ENCODE measurements at places on chromosomes 7 and 10.

- DNase-seq: no peak
Observed at GRCh38 chr7:17558135-17558534, 259.7 kb downstream of the AHR start.

GRCh38 chr7:103871473-103871872 is 118.0 kb downstream of the RELN start:
- DNase-seq: no peak

GRCh38 chr10:34341473-34341872 is 473.6 kb downstream of the PARD3 start:
- no peak for DNase-seq

- no peak for DNase-seq
Observed at GRCh38 chr10:13925971-13926780, 339.4 kb downstream of the PRPF18 start.

DNA sequence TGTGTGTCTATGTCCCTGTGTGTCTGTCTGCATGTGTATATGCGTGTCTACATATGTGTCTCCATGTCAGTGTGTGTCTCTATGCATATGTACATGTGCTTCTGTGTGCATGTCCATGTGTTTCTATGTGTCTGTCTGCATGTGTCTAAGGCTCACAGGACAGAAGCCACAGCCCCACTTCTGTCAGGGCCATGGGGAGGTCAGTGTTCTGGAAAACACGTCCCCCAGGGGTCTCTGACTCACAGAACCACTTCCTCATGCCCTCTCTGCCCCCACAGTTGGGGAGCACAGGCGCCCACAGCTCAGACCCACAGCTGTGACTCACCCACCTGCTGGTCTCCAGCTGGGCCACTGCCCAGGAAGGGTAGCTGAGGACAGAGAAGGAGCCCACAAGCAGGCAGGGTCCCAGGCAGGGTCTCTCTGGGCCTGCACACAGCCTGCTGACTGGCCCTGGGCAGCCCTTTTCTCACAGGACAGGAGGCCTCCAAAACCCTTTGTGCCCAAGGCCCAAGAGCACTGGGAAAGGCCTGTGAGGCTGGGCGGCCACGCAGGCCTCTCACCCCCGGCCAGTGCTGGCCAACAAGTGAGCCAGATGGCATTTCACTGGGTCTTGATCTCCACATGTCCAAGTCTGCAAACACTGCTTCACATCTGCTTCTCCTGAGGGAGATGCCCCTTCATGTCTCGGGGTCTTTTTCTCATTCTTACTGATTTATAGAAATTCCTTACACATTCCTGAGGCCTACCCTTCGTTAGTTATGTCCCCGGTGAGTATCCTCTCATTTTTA is 102.9 kb upstream of the FAM20C start:
- no peak for DNase-seq

GRCh38 chr7:91168871-91169829 is 95.1 kb upstream of the FZD1 start:
- DNase-seq: no peak

- no peak for DNase-seq
Observed at GRCh38 chr10:126851414-126852108, 53.7 kb upstream of the DOCK1 start.

GRCh38 chr7:4240042-4240441 is 442.1 kb upstream of the FOXK1 start:
- DNase-seq: no peak

DNA sequence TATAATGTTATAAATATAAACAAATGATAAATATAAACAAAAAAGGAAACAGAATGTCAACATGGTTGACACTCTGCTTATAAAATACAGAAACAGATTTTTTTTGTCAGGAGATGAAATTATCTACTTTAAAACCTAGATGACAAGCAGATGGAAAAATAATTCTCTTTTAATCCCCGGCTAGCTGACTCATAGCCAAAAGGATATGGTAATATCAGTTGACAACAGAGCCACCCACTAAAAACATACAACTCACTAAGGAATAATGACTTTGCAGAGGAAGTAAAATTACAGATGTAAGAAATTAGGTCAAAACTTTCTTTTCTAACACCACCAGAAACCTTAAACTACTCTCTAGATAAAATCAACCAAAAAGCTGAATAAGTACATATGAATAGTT is 131.1 kb upstream of the ABCB5 start:
- no peak for DNase-seq

- no peak for DNase-seq
Observed at GRCh38 chr10:36602374-36602773, 523.0 kb upstream of the ANKRD30A start.

DNA sequence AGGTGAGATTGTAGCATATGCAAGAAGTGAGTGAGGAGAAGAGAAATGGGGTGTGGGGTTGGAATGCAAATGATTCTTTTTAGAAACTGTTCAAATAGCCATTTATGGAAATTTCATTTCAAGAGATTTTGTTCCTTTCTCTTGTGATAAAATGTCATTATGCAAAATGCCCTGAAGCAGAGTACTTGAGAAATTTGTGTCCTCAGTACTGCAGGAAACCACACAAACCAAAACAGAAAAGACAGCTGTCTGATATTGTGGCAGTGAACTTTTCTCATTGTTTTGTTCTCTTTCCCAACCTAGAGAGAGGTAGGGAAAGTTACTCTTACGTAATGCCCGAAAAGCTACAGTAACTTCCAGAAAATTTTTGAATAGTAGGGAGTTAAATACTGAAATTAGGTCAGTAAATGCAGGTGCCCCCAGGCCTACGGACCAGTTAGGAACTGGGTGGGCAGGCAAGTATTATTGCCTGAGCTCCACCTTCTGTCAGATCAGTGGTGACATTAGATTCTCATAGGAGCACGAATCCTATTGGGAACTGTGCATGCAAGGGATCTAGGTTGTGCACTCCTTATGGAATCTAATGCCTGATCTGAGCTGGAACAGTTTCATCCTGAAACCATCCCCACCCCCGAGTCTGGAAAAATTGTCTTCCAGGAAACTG is 34.0 kb downstream of the DLD start:
- DNase-seq: no peak

- DNase-seq: no peak
Observed at GRCh38 chr10:9596368-9596920, 1421.2 kb upstream of the CELF2 start.

DNA sequence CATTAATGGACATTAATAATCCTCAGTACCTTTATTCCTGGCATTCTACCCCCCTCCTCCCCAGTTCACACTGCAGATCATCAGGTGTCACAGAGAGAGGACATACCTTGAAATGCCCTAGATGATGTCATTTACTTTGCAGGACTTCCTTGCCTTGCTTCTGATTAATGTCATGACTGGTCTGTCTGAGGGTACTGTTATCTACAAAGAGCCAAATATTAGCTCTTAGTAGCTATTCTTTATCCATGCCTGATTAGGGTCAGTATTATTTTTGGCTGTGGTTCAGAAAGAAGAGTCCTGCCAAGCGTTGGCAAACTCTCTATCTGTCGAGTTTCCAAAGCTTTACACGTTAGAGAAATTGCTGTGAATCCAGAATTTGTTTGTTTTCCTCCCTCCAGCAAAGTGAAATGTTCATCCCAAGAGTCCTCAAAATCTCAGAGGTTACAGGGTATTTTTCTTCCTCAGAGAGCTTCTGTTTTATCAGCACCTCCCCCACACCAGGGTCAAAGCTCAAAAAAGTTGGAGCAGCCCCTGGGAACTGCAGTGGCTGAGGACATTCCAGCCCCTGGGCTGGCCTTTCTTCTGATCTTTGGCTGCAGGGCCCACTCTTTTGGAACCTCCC is 12.6 kb downstream of the SCD start:
- DNase-seq: no peak

- no peak for DNase-seq
Observed at GRCh38 chr10:34492081-34492480, 323.0 kb downstream of the PARD3 start.

DNA sequence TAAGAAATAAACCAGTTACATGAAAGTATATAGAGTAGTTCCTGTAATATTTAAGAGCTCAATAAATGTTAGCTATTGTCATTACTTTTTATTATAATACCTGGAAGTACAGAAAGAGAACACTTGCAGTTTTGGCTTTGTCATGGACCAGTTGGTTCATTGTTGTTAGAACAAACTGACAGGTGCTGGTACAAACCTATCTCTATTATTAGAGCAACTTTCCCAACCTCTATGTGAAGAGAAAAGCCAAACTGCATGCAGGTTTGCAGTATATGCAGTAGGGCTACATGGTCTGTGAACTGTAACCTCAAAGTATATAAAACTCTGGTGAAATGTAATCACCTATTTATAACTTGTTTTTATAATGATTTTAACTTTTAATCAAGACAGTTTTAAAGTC is 20.4 kb downstream of the DNAJC9 start:
- DNase-seq: no peak

DNA sequence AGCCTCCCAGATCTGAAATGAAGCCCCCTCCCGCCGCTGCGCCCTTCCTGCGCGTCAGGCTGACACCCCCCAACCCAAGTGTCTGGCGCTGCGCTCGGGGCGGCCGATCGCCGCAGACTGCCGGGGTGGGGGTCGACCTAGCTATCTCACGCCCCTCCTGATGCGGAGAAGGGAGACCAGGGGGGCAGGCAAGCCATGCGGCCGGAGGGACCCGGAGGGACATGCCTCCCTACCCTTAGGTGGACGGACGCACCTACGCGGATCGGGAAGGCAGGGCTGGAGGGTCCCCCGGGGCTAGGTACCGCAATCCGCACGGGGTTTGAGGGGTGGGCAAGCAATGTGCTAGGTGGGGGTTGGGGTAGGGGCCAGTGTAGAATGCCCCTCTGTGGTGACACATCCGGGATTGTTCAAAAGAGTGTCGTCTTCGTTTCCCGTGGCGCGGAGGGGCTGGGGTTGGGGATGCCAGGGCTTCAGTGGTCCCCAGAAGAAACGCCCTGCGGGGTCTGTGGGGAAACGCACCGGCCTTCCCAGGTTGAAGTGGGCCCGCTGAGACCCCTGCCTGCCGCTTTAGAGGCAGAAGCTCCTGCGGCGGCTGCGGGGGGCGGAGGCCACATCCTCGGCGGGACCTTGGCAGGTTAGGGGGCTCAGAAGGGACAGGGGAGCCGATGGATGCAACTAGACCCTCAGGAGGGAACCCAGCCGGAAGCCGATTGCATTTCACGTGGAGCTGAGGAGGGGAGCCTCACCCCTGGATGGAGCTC is 913 bp downstream of the ADCYAP1R1 start:
- no peak for DNase-seq

- DNase-seq: peak; percentile 9
Observed at GRCh38 chr10:11017570-11018431, at the start of gene CELF2. Gene CELF2 (plus strand): TSS chr10:11017872. CDS start chr10:11018090, 218 bp downstream.

DNA sequence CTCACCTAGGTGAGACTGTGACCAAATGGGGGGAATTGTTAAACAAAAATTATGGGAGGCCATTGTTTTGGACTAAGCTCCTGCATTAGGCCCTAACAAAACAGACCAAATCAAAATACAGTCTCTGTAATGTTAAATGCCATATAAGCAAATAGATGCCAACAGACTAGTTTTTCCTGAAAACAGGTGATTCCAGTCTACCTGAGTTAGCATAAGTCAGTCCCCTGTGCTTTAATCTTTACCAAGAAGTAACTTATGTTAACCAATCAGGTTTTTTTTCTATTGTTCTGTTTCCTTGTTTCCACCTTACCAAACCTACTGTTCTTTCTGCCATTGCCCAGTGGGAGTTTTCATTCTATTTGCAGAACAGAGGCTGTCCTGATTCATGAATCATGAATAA is 48.0 kb downstream of the PDZD8 start:
- no peak for DNase-seq

Measured in activated CD4-positive, CD25-positive, alpha-beta regulatory T cell treated with anti-CD3 and anti-CD28 coated beads, Interleukin-2, amount 50 U/mL, for 16 hours (primary cell).